ENCODE measurements at places on chromosomes 11 and 22. TPM values are rescaled to one million over a fixed set of nuclear protein-coding genes. Genes with fewer than 3 reads are reported as not detected.
A peak's percentile ranks its signal among the peaks of the same experiment; 100 is the strongest.

Gene RAB39A
- total RNA-seq = 3.1 TPM

Gene OR51I1
- total RNA-seq = 0.41 TPM

Gene ZNRF3
- 11.3 TPM for total RNA-seq

DNA sequence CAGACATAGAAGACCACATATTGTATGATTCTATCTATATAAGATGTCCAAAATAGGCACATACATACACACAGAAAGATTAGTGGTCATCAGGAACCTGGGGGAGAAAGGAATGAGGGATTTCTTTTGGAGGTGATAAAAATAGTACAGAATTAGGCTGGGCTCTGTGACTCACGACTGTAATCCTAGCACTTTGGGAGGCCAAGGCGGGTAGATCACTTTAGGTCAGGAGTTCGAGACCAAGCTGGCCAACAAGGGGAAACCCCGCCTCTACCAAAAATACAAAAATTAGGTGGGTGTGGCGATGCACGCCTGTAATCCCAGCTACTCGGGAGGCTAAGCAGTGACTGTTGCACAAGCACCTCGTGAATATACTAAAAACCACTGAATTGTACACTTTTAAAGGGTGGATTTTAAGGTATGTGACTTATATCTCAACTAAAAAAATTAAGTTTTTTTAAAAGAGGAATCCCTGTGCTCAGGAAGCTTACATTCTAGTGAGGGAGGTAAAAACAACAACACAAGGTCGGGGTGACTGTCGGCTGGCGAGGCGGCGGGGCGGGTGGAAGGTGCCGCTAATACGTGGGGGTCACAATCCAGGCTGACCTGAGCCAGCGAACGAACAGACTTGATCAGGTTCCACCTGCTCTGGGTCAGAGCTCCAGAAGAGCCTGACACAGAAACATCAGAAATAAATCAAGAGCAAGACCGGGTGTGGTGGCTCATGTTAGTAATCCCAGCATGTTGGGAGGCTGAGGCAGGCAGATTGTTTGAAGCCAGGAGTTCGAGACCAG is 25.3 kb upstream of the TESMIN start:
- DNase-seq = no peak

Gene RASGRP2
- 30.4 TPM for total RNA-seq

DNA sequence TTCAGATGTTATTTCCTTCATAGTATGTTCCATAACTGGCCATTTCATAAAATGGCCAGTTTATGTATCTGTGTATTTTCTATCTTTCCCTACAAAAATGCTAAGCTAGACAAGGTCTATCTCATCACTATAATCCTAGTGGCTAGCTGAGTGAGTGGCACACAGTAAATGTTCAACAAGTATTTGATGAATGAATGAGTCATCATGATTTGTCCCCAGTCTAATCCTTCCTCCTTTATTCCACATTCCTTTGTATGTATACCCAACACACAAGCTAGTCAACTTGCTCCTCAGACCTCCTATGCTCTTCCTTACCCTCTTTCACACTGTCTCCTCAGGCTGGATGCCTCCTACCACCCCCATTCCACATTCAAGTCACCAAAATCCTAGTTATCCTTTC is 12.5 kb downstream of the APLNR start:
- no peak for DNase-seq

Gene KDM4E
- not detected for total RNA-seq

DNA sequence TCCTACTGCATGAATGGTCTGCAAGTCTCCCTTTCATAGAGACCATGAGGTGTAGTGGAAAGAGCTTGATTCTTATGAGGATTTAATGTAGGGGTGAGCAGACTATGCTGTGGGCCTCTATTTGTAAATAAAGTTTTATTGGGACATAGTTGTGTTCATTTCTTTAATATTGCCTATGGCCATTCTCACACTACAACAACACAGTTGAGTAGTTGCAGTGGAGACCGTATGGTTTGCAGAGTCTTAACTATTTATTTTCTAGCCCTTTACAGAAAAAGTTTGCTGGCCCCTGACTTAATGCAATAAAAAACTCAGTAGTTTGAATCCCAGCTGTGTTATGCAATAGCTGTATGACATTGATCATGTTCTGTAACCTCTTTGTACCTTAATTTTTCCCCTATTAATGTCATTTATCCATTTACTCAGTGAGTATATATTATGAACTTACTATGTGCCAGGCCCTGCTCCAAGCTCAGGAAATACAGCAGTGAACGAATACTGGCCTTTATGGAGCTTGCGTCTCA is 106.3 kb downstream of the ATXN10 start:
- DNase-seq = no peak

DNA sequence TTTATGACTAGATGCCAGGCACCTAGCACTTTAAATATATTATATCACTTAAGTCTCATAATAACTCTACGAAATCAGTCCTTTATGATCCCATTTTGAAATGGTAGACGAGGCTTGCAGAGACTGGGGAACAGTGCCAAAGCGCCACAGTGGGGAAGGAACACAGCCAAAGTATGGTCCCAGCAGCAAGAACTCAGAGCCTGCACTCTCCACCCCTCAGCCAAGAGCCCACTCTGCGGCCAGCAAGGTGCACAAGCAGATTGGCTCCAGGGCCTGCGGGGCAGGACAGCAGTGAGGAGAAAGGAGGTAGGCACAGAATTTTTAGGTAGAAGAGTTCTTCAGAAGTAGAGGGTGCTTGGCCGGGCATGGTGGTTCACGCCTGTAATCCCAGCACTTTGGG is 61.4 kb downstream of the NRXN2 start:
- DNase-seq = peak; percentile 18

- DNase-seq = no peak
Observed at GRCh38 chr11:111745719-111746504, 20.3 kb downstream of the PPP2R1B start.

Gene PAX6
- total RNA-seq = not detected

Gene OR4C5
- not detected for total RNA-seq

DNA sequence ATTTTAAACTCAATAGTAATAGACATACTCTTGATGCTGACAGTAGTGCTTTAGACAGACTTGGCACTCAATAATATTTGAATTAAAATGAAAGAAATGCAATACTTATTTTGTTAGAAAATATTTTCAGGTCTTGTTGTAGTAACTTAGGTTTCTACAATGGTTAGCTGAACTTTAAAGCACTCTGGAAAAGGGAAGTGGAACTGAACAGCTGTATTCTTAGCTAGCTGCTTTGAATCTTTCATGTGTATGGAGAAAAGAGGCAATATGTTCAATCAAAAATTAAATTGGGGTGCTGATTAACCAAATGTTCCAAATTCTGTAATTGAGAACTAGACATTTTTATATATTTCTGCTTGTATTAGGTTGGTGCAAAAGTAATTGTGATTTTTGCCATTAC is 517.9 kb upstream of the RAG2 start:
- DNase-seq = no peak

DNA sequence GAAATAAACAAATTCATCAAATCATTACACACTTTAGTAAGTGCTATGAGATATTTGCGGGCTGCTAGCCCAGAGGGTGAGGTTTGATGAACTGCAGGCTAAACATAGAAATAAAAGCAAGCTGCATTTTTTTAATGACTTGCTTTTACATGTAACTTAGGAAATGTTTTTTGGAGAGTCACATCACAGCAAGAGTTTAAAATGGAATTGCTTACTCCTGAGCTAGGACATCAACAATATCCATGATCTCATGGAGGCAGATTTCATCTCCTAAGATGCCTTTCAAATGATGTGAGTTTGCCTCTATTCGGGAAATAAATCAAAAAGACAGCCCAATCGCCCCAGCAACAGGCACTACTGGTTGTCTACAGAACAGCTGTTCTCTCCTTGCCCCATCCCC is 73.4 kb upstream of the CD44 start:
- DNase-seq = no peak

GRCh38 chr11:27250867-27251665 is 111.9 kb downstream of the CCDC34 start:
- DNase-seq = no peak

DNA sequence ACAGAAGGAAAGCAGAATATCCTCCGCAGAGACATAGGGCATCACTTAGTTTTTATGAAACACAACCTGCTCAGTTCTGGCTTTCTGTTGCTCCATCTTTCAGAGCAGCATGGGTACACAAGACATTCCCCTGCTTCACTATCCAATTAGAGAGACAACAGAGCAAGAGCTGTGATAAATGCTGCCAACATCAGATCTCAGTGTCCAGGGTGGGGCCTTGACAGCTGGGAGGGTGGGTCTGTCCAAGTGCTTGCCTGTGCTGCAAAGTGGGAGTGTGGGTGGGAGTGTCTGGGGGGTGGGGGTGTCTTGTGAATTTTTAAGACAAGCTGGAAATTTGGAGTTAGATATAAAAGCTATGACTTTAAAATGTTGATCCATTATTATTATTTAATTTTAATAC is 369.6 kb downstream of the TENM4 start:
- DNase-seq = no peak

Gene GUCY1A2
- 23.5 TPM for total RNA-seq

GRCh38 chr22:36239150-36239400 is 252 bp downstream of the APOL2 start:
- no peak for DNase-seq

Gene ME3
- total RNA-seq = 18.6 TPM

Gene TBX1
- 13.5 TPM for total RNA-seq

Gene VPREB1
- total RNA-seq = not detected

- DNase-seq = no peak
Observed at GRCh38 chr11:118768690-118769089, 22.3 kb downstream of the DDX6 start.

Gene BEST1
- total RNA-seq = 14.1 TPM

Gene SCN4B
- 6.0 TPM for total RNA-seq

DNA sequence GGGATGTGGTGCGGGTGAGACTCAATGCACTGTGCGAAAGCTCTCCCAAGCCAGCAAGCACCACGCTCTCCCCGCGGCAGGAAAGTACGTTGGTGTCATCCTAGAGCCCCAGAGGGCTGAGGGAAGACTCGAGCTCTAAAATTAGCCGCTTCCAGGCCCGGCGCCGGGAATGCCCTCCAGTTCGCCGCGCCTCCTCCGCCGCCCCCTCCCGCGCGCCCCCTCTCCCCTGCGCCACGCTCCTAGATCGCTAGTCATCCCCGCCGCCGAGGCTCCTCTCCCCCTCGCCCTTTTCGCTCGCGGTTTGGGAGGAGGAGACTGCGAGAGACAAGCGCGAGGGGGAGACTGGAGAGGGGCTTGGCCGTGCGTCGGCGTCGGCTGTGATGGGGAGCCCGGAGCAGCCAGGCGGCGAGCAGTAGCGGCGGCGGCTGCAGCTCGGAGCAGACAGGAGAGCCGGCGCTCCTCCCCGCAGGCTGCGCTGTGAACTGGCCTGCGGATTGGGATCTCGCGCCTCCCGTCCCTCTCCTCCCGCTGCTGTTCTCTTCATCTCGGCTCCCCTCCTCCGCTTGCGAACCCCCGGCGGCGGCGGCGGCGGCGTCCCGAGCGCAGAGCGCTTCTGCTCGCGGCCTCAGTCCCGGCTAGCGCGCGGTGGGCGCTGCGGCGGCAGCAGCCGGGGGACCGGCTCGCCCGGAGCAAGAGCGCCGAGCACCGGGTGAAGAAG is at the start of gene FAT3:
Gene FAT3 (plus strand): TSS at position 412 of the 718 bp plus-strand sequence. CDS start 127,295 bp downstream, outside the sequence.
- DNase-seq = peak; percentile 39

- no peak for DNase-seq
Observed at GRCh38 chr11:47750725-47751124, 16.4 kb downstream of the FNBP4 start.

GRCh38 chr11:125155100-125155444 is 9.5 kb upstream of the PKNOX2 start:
- DNase-seq = no peak

- no peak for DNase-seq
Observed at GRCh38 chr11:9047964-9048523, 43.4 kb downstream of the SCUBE2 start.

- no peak for DNase-seq
Observed at GRCh38 chr11:10786451-10786850, 22.3 kb downstream of the EIF4G2 start.

GRCh38 chr11:116865696-116866095 is 28.3 kb upstream of the APOA1 start:
- no peak for DNase-seq

Gene PACSIN3
- 28.6 TPM for total RNA-seq

GRCh38 chr22:39482768-39483167 is 19.3 kb upstream of the MIEF1 start:
- DNase-seq = no peak

GRCh38 chr11:79940974-79941735 is 500.3 kb upstream of the TENM4 start:
- DNase-seq = no peak

Gene FAU
- total RNA-seq = 766 TPM

DNA sequence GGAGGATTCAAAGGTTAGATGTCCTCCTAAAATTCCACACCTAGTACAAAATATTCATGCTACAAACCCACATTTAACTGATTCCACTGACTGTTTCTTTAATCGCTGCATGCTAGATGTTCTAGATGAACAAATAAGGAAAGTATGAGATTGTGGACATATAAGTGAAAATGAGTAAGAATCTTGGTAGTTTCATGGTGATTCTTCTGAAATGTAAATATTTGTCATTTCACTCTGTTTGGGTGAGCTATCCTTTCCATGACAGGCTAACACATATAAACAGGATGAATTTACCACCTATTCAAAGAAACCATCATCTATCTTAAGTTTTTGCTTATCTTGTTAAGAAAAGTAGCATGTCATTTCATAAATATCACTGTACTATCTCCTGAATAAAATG is 14.8 kb downstream of the OR5B3 start:
- no peak for DNase-seq

Gene MUC5AC
- 0.35 TPM for total RNA-seq

Gene OR2D2
- not detected for total RNA-seq

- DNase-seq = no peak
Observed at GRCh38 chr11:106990331-106990730, 27.9 kb downstream of the GUCY1A2 start.
